ENCODE measurements at places on chromosomes 1 and 21.
A peak's percentile ranks its signal among the peaks of the same experiment; 100 is the strongest.

DNA sequence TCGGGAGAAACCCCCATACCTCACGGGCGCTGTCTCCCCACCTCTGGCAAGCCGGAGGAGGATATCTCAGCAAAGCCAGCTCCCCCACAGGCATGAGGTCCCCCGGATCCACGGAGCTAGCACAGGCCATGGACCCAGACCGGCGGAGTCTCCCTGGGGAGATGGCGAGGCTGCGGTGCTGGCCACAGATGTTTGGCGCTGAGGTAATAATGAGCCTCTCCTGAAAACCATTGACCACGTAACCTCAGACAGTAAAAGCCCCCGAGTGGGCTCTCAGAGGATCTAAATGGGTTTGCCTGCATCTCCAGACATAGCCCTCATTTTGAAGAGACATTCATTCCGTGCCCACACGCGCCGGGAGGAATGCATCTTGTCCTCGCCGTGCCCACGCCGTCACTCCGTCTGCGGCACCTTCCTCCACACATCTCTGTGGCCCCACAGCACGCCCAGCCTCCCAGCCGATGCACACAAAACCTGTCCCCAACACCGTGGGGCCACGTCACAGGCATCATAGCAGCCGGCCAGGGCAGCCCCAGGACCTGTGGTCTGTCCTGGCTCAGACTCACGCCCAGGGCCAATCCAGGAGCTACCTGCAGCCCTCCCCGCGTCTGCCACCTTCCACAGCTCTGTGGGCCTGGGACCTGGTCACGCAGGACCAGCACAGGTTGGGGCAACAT, 150.9 kb downstream of the PRDM16 start:
- no peak for DNase-seq

GRCh38 chr1:79507770-79508169, 501.2 kb upstream of the ADGRL4 start:
- no peak for DNase-seq

DNA sequence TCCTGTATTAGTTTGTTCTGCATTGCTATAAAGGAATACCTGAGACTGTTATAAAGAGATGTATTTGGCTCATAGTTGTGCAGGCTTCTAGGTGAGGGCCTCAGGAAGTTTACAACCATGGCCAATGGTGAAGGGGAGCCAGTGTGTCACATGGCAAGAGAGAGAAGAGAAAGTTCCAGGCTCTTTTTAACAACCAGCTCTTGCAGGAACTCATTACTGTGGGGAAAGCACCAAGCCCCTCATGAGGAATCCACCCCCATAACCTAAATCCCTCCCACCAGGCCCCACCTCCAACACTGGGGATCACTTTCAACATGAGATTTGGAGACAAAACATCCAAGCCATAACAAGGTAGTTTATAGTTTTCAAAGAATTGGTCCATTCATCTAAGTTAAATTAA, 5.0 kb upstream of the MEAF6 start:
- peak; percentile 29 for DNase-seq

DNA sequence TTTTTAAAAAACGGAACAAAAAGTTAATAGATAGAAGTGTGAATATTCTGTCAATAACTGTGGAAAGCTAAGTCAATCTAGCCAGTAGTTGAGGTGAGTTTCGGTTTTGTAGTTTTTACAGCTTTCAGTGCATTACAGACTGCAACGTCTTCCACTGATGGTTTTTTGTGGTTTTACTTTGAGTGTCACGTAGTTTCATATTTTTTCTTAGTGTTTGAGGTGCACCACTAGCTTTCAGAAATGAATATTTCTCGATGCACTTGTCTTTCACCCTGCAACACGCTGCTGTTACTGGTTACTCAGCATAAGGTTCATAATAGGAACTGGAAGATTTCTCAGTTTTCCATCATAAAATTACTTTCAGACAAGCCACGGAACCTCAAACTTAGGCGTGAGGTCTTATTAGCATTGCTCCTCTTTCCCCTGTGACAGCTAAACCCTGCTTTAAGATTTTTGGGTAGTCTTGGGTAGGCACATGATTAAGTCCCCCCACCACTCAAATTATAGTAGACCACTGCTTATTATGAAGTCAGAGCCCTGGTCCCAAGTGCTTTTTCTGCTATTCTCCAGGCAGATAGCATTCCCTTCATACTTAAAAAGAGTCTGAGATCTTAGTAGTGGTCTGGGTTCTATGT, 1412.7 kb downstream of the KCNT2 start:
- DNase-seq = no peak

DNA sequence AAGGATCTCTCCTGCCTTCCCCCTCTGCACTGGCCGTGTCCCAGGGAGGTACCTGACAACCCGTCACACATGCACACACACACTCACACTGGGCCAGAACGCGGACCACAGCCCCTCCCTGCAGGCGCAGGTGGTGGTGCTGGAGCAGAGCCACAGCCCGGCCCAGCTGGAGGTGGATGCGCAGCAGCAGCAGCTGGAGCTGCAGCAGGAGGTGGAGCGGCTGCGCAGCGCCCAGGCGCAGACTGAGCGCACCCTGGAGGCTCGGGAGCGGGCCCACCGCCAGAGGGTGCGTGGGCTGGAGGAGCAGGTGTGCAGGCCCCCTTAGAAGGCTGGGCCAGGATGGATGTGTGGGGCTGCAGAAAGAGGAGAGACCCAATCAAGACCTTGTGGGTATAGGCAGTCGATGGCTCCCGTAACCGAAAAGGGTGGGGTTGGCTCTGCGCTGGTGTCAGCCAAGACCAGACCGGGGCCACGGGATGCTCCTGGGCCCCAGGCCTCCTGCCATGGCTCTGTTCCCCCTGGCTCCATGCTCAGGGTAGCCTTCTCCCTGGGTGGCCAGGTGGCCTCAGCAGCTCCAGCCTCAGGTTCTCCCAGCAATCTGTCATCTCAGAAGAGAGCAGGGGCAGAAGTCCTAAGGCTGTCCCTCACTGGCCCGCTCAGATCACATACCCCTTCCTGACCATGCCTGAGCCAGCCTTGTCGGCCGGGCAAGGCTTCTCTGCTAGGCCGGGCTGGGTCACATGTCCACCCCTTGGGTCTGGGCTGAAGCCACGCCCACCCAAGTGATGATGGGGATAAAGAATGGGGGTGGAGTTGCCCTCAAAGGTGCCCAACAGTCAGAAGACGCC, 8.9 kb downstream of the MFAP2 start:
- no peak for DNase-seq

DNA sequence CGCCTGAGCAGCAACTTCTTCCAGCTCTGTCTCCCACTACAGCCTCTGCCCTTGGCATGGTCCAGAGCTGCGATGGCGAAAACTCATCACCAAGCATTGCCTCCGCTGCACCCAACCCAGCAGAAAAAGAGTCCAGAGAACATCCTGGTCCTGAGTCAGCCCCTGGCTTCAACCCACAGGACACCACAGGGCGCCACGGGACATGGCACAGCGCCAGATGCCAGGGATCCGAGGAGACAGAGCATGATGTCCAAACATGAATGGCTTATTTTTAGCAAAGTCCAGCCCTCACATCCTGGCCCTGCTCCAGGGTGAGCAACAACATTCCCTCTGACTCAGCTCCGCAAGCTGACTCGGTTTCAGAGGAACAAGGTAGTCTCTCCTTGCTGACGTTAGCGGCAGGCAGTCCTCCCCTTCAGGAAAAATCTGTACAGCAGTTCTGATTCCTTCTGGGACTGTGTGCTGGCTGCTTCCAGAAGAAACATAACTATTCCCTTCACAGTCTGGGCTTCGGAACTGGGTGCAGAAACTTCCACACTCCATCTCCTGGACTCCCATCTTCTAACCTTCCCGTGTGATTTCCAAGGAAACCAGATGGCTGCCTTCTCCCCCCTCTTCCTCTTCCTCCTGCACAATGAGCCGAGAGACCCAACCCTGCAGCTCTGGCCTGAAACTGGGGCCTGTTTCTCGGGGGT, 131.3 kb downstream of the TOMM20 start:
- no peak for DNase-seq

DNA sequence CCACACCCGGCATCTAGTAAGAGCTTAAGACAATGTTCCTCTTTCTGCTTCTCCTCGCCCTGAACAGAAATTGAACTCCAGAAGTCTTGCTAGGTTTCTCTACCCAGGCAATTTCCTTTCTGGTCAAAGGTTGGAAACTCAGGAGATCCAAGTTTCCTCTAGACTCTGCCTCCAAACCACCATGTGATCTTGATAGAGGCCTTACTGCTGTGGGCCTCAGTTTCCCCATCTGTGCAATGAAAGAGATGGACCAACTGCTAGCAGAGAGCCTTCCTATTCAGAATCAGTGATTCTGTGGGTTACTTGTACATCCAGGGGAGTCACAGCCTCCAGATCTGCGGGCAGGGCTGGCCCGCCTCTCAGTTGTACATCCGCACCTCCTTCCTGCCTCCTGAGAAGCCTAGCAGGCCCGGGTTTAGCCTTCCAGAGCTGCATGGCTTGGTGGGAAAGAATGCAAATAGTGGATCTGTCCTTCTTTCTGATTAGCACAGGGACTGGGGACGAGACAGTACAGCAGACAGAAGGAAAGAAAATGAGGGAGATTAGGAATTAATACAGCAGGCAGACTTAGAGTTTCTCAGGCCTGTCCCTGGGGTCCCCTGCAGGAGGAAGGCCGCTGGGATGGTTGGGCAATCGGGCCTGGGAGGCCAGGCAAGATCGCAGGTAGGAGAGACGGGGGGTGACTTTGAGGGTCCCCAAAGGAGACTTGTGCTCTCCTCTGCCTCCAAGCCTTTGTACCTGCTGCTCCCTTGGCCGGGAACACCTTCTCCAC, 83.9 kb downstream of the PAX7 start:
- DNase-seq = no peak

- DNase-seq = no peak
Observed at GRCh38 chr21:31838586-31839355, 34.0 kb upstream of the HUNK start.

DNA sequence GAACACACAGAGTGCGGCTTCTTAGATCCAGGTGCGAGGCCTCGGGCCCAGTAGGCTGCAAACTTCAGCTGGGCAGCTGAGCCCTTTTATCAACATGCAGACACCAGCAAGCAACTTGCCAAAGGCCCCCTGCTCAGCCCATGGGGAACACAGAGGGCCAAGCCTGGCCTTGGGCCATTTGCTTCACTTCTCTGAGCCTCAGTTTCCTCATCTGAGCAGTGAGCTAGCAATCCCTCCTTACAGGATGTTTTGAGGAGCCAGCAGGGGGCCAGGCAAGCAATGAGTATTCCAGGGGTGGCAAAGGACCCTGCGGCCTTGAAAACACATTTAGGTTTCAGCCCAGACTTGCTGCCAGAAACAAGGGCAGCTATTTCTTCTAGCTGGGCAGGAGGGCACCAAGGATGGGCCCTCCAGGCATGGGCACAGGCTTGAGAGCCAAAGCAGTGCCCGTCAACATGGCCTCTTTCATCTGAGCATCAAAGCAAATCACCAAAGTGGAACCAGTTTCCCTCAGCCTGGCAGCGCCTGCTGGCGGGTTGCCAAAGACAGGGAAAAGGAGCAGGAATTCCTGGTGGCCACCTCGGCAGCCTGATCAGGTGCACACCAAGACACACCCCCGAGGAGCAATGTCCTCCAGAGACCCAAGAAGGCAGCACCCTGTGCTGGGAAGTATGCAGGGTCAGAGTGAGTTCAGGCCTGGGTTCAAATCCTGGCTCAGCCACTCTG, 1.4 kb downstream of the MATN1 start:
- no peak for DNase-seq

DNA sequence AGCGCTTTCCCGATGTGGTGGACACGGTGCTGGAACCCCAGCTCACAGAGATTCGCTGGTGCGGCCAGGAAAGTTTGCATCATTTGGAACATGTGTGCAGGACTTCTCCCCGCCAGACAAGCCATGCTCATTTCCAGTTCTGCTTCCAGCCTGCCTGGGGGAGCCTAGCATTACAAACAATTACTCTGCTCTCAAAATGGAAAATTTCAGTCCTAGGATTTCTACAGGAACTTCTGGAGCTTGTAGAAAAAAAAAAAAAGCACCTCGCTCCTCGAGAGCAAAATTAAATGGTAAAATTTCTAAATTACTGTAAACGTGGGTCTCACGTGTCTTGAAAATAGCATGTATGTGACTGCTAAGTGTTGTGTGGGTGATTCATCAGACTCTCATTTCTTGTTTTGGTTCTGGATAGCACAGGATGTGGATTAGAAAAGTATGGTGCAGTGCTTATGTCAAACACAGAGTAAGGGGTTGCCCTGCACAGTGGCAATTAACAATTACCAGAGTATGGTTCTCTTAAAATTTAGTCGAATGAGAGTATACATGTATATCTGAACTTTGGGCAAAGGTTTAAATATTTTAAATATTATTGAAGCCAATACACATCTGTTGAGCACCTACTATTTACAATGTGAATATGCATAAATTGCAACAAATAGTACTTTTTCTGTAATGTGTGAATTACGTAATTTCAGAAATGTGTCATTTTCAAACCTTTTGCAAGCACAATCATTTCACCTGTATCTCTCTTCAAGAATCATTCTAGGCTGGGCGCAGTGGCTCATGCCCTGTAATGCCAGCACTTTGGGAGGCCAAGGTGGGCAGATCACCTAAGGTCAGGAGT, 61.8 kb upstream of the PTGFRN start:
- DNase-seq = no peak

DNA sequence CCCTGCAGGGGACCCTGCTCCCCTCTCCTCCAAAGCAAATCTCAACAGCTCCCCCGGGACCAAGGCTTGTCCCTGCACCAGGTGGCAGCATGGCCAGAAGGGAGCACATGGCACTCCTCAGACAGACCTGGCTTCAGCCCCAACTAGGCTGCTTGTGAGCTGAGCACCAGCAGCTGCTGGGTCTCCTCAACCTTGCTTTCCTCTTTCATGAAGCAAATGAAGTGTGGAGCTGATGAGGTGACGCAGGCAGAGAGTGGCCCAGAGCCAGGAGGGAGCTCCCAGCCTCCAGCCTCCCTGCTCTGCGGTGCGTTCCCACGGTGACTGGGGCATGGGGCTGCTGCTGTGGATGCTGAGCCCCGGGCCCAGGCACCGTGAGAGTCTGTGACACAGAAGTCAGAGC, 34.0 kb downstream of the MEGF6 start:
- no peak for DNase-seq

DNA sequence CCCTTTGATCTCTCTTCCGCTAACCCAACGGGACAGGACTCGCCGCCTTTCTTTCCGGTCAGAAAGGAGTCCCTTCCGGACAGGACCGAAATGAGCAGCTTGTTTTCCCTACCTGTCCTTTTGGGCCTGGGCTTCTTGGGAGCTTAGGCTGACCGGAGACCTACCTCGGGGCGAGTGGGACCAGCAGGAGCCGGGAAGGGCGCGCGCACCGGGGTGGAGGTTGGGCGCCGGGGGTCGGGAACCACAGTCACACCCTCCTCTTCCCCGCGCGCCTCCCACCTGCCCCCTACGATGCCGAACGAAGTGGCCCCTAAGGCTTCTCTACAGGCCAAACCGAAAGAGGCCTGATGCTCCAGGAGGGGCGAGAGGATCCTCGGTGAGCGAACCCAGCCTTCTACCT, 95.2 kb downstream of the PRKAB2 start:
- no peak for DNase-seq

DNA sequence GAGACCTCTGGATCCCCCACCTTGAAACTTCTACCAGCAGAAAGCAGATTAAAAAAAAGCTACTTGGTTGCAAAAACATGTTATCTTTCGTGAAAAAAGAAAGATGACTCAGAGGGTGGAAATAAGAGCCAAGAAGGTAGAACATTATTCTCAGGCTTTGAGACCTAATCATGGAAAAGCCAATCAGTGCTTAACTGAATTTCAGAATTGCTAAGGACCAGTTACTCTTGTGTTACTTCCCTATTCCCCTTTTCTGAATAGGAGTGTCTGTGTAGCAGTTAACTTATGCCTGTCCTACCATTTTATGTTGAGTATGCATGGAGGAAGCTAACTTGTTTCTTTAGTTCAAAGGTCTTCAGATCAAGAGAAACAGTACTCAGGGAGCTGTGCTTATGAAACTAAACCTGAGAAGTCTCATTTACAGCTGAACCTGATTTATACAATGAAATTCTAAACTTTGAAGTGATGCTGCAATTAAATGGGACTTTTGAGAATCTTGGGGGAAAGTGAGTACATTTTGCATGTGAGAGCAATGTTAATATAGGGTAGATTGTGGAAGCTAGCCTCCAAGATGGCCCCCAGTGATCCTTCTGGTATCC, 15.1 kb upstream of the FOXD3 start:
- no peak for DNase-seq
